ENCODE measurements at places on chromosomes 7 and 10.

- no peaks in the 10 kb centered on the region for H3K36me3 ChIP-seq
- peak overlapping the region; percentile 53 for H3K27ac ChIP-seq
- H3K4me1 ChIP-seq, result peaks cover 2% of the 10 kb centered on the region
- no peak for DNase-seq
Measured at GRCh38 chr10:26881600-26882331, 21.0 kb upstream of the ABI1 start.

DNA sequence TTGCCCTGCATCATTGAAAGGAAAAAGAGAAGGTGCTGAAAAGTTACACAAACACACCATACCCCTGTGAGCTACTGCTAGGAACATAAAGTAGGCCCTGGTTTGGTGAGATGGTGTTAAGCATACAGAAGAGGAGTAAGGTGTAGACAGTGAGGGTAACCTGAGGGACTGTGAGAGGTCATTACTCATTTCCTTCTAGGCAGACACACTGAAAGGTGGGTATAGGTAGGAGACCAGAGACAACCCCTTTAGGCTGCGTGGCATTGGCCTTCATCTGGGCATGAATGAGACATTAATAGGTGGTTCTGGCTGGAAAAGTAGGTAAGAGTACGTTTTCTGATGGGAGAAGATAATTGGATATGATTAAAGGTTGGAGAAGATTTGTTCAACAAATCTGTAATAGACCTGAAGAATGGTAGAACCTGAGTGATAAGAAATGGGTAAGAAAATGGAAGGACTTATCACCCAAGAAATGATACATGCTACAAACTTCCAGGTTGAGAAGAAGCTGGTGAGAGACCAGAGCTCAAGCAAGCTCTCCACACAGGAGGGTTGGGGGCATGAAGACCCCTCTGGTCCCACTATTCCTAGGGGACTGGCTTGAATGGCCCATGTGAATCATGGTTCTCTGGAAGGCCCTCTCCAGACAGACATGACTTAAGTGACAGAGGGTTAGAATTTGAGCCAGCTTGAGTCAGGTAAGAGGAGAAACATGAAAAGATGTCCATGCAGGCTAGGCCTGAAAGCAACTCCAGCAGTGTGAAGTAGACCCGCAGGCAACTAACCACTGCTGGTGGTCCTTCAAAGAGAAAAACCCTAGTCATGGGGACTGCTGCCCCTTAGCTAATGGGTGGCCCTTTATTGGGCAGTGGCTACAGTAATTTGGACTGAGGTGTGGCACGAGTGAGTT, 3.8 kb downstream of the COMTD1 start:
- H3K27ac ChIP-seq, result peak overlapping the region; percentile 93
- peaks cover 7% of the 10 kb centered on the region for H3K36me3 ChIP-seq
- peaks cover 21% of the 10 kb centered on the region for H3K4me1 ChIP-seq
- DNase-seq, result no peak
- H3K27me3 ChIP-seq, result no peaks in the 10 kb centered on the region

GRCh38 chr10:47038881-47039561, 127.8 kb downstream of the PTPN20 start:
- no peaks in the 10 kb centered on the region for H3K4me1 ChIP-seq
- DNase-seq, result no peak
- no peak overlapping the region for H3K4me3 ChIP-seq
- H3K27me3 ChIP-seq, result peaks cover 12% of the 10 kb centered on the region
- no peak overlapping the region for H3K27ac ChIP-seq

GRCh38 chr7:66315192-66315591, 110.1 kb downstream of the TPST1 start:
- no peaks in the 10 kb centered on the region for H3K36me3 ChIP-seq
- no peak overlapping the region for H3K4me3 ChIP-seq

DNA sequence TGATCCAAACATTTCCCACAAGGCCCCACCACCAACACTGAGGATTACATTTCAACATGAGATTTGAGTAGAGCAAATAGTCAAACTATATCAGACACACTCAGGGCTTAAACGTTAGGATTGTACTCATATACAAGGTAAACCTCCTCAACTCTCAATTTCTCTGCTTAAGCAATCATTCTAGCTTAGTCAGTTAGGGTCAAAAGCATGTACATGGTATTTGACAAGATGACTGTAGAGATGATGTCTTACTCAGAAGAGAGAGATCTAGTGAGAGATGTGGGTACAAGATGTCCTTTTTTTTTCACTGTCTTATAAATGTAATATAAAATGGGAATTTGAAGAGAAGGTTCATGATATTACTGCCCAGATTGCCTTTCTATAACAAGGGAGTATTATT, 270.1 kb downstream of the PRKG1 start:
- H3K4me1 ChIP-seq, result no peaks in the 10 kb centered on the region
- H3K27me3 ChIP-seq, result no peaks in the 10 kb centered on the region
- H3K27ac ChIP-seq, result no peak overlapping the region
- no peak overlapping the region for H3K4me3 ChIP-seq
- DNase-seq, result no peak

DNA sequence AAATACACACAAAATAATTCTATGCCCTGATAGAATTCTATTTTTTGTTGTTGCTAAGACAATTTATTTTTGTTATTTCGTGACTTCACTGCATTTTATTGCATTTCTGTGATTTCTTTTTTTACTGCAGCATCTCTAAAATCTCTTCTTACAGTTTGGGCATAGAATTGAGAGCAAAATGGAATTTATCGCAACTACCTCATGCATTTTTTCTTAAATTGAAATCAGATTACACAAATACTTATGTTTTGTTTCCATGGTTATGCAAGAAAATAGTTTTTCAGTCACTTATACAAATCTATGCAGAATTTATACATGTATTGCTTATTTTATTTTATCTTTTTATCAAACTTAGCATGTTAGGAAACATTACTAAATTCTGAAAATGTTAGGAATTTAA, 781.8 kb upstream of the LRRTM3 start:
- H3K36me3 ChIP-seq, result no peaks in the 10 kb centered on the region
- no peak overlapping the region for H3K4me3 ChIP-seq
- H3K27me3 ChIP-seq, result peaks cover 6% of the 10 kb centered on the region

DNA sequence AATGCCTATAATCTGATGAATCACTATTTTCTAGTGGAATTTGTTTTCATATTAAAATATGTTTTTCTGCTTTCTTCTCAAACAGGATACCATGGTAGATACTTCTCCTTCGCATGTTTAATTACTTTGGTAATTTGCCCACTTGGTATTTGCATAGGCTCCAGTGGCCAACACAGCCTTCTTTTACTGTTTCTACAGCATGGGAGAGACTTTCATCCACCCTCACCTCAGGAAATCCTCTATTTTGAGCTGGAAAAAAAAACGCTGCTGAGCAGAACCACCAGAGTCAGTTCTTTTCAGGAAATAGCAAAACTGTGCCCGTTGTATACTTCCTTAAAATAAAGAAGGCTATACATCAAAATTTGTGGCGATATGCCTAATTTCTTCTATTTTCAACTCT, 213.3 kb downstream of the MDFIC start:
- peak overlapping the region; percentile 56 for H3K27ac ChIP-seq
- DNase-seq, result no peak
- no peaks in the 10 kb centered on the region for H3K27me3 ChIP-seq

- peaks cover 3% of the 10 kb centered on the region for H3K36me3 ChIP-seq
- H3K4me1 ChIP-seq, result peaks cover 16% of the 10 kb centered on the region
- H3K27ac ChIP-seq, result peak overlapping the region; percentile 87
- no peak for DNase-seq
Measured at GRCh38 chr10:102492983-102493382, 9.5 kb downstream of the ACTR1A start.

All from T-helper 17 cell (primary cell).